ENCODE measurements at places on chromosomes 2 and 18.

- no peak for DNase-seq
Measured at GRCh38 chr2:158799181-158799580, 4.1 kb downstream of the DAPL1 start.

DNA sequence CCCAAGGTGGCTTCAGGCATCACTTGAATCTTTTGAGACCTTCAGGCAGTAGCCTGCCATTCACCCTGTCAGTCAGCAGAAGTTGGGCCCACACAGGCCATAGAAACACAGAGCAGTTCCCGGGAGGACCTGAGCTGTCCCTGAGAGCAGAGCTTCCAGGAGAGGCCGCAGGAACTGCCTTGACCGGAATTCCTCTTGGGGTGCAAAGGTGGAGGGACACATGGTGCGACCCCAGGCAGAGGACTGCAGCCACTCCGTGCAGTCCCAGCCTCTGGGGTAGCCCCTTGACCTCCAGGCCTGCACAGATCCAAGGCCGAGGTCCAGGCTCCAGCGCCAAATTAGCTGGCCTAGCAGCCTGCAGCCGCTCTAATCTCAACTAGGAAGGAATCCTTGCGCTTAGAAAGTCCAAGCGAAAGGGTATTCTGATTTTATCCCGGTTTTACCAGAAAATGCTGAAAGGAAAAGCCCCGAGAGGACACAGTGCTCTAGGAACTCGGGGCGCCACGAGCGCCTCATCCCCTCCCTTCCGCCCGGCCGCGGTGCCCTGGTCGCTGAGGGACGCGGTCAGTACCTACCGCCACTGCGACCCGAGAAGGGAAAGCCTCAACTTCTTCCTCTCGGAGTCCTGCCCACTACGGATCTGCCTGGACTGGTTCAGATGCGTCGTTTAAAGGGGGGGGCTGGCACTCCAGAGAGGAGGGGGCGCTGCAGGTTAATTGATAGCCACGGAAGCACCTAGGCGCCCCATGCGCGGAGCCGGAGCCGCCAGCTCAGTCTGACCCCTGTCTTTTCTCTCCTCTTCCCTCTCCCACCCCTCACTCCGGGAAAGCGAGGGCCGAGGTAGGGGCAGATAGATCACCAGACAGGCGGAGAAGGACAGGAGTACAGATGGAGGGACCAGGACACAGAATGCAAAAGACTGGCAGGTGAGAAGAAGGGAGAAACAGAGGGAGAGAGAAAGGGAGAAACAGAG, 5.4 kb downstream of the SIX2 start:
- no peak for DNase-seq

DNA sequence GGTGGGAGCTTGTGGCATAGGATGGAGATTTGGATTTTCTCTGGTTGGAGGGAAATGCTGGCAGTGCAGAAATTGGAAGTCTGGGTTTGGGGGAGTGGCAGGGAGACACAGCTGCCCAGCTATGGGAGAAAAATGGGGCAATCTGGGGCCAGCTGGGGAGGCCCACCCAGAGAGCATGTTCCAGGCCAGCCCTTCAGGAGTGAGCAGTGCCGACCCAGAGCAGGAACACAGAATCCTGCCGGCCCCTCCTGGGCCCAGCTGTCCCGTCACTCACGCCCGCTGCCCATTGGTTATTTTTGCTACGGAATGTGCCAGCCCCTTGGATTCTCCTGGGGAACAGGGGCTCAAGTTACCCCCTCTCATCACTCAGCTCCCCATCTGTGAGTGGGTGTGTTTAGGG, 4.9 kb downstream of the SPEG start:
- no peak for DNase-seq

DNA sequence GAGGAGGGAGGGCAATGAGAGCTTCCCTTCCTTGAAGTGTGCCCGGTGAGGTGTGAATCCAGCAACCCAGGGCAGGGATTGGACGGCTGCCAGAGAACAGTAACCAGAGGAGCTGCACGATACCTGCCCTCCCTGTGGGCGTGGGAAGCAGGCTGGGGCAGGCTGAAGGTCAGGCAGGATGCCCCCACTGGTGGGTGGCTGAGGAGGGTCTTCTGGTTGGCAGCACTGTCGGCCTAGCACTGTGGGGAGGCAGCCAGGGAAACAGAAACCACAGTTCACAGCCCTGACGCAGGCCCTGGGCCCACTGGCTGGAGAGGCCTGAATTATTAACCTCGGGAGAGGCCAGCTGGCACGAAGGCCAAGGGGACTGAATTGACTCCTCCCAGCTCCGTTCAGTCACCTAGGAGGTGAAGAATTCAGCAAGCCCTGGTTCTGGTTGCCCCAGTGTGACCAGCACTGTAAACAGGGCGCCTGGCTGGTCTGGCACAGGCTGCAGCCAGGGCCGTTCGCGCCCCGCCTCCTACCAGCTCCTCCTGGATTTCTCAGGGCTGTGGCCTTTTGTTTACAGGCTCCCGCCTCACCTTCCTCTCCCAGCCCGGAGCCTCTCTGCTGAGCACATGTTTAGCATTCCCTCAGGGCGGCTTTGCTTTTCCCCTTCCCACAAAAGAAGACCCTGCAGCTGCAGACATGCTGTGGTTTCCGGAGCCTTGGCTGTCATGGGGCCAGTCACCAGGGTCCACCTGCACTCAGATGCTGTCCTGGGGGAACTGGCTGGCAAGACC, 97.8 kb downstream of the B3GNT2 start:
- DNase-seq, result no peak

GRCh38 chr2:135475128-135475527, 55.9 kb downstream of the ZRANB3 start:
- no peak for DNase-seq

DNA sequence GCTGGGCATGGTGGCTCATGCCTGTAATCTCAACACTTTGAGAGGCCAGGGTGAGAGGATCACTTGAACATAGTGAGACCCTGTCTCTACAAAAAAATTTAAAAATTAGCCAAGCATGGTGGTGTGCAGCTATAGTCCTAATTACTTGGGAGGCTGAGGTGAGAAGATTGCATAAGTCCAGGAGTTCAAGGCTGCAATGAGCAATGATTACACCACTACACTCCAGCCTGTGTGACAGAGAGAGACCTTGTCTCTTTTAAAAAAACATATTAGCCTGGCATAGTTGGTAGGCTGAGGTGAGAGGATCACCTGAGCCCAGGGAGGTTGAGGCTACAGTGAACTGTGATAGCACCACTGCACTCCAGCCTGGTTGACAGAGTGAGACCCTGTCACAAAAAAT, 13.7 kb downstream of the TRAPPC8 start:
- no peak for DNase-seq

DNA sequence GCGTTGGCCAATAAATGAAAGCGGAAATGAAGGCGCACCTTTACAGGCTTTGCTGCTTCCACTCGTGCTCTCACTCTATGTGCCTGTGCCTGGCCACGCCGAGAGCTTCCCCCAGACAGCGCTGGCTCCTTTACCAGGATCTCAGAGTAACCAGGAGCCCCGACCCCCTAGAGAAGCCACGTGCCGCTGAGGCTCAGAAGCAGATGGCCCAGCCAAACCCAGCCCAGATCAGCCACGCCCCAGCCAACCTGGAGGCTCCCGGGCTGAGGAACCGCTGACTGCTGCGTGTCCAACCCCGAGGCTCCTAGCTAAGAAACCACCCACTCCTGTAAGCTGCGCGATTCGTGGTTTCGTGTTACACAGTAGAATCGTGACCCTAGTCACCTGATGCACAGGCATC, 199.3 kb downstream of the NCK2 start:
- DNase-seq, result no peak

DNA sequence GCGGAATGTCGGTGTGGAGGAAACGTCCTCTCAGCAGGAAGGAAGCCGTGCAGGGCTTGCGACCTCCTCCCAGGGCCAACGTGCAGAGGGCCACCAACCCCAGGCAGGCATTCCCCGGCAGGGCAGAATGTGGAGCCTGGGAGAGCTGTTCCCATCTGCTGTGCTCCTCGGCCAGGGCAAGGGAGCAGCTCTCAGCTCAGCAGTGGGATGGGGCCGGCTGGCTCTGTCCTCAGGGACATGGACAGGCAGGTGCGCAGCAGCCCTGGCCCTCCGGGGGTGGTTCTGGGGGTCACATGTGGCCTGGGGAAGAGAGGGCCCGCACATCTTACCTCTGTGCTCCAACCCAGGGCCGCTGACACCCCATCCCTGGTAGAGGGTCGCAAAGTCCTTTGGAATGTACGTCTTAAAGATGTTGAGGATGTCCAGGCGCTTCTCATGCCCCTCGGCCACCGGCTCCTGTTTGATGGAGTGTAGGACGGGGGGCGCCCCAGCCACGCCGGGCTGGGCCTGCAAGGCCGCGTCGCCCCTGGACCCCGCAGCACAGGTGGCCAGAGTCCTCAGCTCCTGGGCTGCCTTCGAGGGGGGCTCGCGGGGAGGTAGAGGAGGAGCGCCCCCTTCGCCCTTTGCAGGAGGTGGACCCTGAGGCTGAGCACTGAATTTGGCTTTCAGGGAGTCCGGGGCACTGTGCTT, 116.4 kb downstream of the ZNF516 start:
- DNase-seq, result no peak

- no peak for DNase-seq
Measured at GRCh38 chr2:50646226-50646625, 385.7 kb downstream of the NRXN1 start.

GRCh38 chr18:26640541-26640940, 92.2 kb upstream of the KCTD1 start:
- no peak for DNase-seq

- DNase-seq, result no peak
Measured at GRCh38 chr2:55782528-55783173, 89.0 kb upstream of the PNPT1 start.

GRCh38 chr2:178114462-178114861, 2.2 kb downstream of the RBM45 start:
- DNase-seq, result no peak

GRCh38 chr2:176092270-176093144, at the start of gene HOXD13:
Gene HOXD13, plus strand, starts transcription at chr2:176092721. Its CDS starts 170 bp downstream, at chr2:176092891.
- DNase-seq, result no peak

GRCh38 chr2:220277445-220277975, 650.1 kb downstream of the SLC4A3 start:
- no peak for DNase-seq

DNA sequence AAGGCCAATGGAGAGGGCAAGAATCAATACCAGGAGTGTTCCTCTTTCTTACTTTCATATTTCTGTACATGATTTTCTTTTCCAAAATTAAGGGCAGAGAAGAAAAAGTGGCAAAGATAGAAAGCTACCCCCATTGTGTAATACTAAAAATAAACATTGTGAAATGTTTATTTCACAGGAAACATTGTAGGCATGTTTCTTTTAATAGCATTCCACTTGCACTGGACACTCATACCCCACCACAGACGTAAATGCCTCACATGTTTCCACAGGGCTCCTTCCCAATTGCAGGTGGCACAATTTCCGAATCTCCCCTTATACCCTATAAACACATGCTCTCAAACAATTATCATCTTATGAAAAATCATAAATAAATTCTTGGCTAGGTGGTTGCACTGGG, 645.1 kb upstream of the SETBP1 start:
- DNase-seq, result no peak

- DNase-seq, result no peak
Measured at GRCh38 chr2:96789245-96789617, 26.8 kb upstream of the CNNM3 start.

- peak; percentile 16 for DNase-seq
Measured at GRCh38 chr2:53422979-53423378, 344.6 kb upstream of the CHAC2 start.

DNA sequence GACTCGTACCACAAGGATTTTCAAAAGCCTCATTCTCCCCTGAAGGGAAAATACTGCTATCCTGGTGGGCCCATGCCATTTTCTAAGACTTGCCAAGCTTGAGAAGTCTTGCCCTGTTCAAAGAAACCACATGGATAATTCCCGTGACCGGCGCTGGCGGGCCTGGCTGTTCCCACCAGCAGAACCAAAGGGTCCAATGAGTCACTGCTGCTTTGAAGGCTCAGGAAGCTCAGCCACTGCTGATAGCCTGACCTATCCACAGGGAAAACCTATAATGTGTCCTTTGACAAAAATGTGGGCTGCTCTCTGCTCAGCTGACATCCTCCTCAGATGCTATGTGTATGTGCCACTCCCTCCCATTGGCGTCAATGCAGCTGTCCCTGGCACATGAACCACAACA, 137.9 kb upstream of the RAB12 start:
- no peak for DNase-seq

GRCh38 chr2:60947056-60947455, 65.7 kb downstream of the REL start:
- DNase-seq, result no peak

- DNase-seq, result no peak
Measured at GRCh38 chr2:234976479-234977227, 24.8 kb downstream of the SH3BP4 start.

GRCh38 chr18:72543357-72544055, 636 bp downstream of the CBLN2 start:
- no peak for DNase-seq

DNA sequence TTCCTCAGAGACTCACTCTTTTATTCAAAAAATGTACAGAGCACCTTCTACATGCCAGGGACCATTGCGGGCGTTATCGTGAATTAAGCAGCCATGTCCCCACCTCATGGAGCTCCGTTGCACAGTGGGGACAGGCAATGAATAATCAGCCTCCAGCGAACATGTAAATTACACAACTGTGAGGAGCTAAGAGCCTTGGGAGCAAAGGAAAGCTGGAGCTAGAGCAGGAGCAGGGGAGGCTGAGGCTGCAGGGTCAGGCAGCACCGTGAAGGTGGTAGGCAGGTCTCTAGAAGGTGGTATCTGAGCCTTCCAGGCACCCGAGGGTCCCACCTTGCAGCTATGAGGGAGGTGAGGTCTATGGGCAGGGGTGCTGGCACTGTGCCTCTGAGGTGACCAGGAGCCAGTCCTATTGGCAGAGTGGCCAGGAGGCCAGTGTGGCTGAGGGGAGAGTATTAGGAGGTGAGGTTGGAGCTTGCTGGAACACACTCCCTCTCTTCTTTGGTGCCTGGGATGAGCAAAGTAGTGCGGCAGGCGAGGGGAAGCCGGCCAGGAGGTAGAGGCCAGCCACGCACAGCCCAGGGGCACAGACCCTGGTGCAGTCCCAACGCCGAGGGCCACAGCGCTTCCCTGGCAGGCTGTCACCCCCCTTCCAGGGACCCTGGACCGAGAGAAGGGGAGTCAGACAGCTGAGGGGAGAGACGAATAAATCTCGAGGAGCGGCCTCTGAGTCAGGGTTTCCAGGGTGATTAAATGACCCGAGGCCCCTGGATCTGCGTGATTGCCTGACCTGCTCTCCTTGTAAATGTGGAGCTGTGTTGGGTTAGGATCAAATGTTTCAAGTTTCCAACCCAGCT, 167.3 kb downstream of the SEPTIN10 start:
- DNase-seq, result no peak

DNA sequence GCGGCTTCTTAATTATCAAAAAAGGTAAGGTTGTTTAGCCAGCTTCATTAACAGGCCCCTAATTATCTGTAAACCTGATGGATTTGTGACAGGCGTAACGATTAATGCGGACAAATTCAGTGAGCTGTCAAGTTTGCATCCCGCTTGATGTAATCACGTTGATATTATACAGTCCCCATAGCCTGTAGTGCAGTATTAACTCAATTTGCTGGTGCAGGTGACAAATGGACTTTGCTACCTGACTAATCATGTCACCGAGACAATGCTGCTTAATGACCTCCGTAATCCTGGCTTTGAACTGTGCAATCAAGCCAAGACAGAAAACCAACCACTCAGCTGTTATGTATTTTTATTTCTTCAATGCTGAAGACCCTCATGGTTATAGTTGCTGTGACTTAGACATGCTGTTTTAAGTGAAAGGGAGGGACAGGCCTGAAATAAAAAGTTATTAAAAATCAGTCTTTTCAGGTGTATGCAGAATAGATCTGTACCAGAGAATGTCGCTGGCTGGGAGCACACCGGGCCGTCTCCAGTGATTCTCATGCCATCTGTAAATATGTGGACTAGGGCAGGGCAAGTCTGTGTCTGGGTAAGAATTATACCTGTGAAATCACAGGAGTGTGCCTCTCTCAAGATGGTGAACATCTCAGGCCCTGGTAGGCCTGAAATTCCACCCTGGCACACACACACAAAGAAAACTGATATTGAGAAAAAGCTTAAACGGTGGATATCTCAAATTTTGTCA, 4.3 kb downstream of the TSHZ1 start:
- no peak for DNase-seq
